Activated naive CD4-positive, alpha-beta T cell treated with anti-CD3 and anti-CD28 coated beads, Interleukin-2, amount 50 U/mL, for 72 hours (primary cell): ENCODE measurements at places on chromosomes 11 and 22.

DNA sequence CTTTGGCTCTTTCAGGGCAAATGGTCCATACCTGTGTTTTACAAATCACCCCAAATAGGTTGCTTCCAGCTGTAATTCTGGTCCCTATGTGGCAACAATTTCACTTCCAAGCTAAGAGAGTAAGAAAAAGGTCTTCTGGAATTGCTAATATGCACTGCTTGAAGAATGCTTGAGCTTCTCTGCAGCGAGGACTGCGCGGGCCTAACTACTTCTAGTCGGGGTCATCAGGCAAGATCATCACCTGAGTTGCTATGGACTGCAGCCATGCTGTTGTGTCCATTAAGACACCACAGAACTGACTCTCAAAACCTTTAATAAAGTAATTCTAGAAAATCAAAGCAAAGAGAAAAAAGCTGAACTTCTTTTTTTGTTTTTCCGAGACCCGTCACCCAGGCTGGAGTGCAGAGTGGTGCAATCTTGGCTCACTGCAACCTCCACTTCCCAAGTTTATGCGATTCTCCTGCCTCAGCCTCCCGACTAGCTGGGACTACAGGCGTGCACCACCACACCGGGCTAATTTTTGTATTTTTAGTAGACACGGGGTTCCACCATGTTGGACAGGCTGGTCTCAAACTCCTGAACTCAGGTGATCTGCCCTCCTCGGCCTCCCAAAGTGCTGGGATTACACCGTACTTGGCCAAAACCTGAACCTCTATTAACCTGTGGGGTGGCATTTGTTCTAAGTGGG, 2.2 kb downstream of the JOSD1 start:
- DNase-seq, result no peak

- no peak for DNase-seq
These were observed 8.4 kb downstream of the KRTAP5-6 start for GRCh38 chr11:1705126-1706052.

- no peak for DNase-seq
These were observed 501 bp downstream of the CD151 start for GRCh38 chr11:833114-833791.

DNA sequence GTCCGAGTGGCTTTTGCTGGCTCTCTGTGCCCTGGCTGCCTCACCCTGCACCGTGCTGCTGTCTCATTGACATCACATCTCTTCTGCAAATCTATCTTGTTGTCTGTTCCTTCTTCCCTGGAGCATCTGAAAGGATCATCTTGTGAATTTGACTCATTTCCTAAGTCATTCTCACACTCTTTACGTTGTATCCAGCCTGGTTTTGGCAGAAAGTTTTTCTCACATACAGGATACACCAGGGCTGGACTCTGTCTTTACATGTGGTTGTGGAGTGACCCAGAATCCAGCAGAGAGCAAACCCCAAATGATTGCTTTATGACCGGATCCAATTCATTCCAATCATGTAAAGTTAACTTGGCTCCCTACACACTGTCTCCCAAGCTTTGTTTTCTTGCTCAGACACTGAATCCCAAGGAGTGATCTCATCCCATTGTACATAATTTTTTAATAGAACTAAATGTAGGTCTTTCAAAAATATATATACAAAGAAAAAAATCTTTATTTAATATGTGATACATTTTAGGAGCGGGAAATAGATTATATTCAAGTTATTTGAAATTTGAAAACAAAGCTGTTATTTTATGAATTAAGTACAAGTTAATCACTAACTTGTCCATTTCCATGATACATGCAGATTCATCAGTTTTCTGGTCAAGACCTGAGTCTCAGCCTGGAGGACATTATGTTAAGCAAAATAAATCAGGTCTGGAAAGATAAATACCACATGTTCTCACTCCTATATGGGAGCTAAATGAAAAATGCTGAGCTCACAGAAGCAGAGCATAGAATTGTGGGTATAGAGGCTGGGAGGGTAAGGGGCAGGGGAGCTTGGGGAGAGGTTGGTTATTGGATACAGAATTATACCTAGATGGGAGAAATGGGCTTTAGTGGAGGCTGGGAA, 2.9 kb upstream of the RFPL1 start:
- no peak for DNase-seq

DNA sequence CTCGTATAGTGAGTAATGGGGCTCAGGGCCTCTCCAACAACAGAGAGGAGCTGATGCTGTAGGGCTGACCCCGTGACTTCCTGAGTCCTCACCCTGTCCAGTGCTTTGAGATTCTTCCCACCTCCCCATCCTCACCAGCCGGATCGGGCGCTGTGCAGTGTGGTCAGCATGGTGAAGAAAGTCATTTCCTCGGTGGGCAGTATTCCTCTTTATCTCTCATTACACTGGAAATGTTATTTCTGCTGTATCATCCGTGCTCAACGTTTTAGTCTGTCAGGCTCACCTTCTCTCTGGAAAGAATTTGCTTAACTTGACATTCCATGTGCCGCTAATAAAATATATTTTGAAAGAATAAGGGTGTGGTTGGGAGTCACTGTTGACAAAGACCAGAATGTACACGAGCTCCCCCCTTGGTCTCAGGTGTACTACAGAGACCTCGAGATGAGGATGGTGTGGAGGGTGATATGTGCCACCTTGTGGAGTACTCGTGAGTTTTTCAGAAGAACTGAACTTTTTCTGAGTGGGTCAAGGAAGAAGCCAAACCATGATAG, 25.7 kb upstream of the SCGB1A1 start:
- no peak for DNase-seq

- DNase-seq, result no peak
These were observed 3.0 kb upstream of the DCHS1 start for GRCh38 chr11:6658647-6659046.

- no peak for DNase-seq
These were observed 124.7 kb upstream of the CCDC90B start for GRCh38 chr11:83410605-83411565.

GRCh38 chr11:76605338-76606074, 65.0 kb downstream of the LRRC32 start:
- DNase-seq, result no peak

DNA sequence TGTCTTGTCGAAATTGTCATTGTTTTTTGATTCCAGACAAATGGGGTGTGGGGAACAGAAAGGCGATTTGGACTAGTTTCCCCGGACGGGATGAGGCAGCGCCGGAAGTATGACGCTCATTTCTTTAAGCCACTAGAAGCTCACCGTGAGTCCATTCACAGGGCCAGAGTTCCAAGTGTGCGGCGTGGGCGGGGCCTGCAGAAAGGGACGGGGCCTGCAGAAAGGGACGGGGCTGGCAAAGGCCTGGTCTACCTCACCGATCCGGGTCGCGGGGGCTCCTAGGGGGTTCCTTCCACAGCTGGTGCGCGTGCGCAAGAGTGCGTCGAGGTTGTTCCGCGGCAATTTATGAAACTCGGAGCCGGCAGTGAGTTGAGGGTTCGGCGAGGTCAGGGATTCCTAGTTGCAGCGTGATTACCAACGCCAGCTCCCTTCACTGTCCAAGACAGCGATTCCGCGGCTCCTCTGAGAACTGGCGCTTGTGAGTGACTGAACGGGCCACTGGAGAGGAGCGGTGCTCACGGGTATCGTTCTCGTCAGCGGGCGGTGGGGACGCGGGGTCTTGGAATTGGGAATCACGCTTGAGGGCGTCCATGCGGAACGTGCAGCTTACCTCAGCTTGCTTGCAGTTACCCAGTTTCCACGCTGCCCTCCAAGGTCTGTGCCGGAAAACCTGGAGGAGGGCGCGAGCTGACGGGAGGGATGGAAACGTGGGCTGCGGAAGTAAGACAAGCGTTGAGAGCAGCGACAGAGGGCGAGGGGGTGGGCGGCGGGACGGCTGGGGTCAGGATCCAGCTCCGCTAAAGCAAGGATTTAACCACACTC, at the start of gene ZNF215:
TSS of gene ZNF215 (plus strand) at position 219 of the 822 bp plus-strand sequence. CDS start 5,847 bp downstream, outside the sequence.
- peak; percentile 60 for DNase-seq

- peak; percentile 54 for DNase-seq
These were observed 4.7 kb upstream of the FAM111B start for GRCh38 chr11:59102259-59102765.

- DNase-seq, result no peak
These were observed 17.7 kb downstream of the PHLDB1 start for GRCh38 chr11:118625036-118625690.

GRCh38 chr11:111945198-111945597, 8.1 kb downstream of the DIXDC1 start:
- no peak for DNase-seq

GRCh38 chr11:70040452-70040851, 37.7 kb upstream of the ANO1 start:
- no peak for DNase-seq

GRCh38 chr11:26909991-26910591, 83.8 kb upstream of the FIBIN start:
- DNase-seq, result no peak

DNA sequence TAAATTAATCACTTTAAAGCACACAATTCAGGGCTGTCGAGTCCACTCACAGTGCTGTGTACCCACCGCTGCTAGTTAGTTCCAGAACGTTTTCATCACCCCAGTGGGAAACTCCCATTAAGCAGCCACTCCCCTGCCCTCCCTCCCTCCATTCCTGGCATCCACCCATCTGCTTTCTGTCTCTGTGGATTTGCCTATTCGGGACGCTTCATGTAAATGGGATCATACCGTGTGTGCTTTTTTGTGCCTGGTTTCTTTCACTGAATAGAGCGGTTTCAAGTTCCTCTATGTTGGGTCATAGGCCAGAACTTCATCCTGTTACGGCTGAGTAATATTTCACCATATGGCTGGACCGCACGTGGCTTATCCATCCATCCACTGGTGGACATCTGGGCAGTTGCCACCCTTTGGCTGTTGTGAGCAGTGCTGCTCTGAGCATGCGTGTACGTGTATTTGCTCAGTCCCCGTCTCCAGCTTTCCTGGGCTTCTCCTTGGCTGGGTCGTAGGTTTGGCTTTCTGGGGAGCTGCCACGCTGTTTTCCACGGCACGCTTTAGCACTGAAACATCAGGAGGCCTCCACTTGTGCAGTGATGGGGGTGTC, 30.1 kb downstream of the ARHGAP8 start:
- DNase-seq, result no peak

DNA sequence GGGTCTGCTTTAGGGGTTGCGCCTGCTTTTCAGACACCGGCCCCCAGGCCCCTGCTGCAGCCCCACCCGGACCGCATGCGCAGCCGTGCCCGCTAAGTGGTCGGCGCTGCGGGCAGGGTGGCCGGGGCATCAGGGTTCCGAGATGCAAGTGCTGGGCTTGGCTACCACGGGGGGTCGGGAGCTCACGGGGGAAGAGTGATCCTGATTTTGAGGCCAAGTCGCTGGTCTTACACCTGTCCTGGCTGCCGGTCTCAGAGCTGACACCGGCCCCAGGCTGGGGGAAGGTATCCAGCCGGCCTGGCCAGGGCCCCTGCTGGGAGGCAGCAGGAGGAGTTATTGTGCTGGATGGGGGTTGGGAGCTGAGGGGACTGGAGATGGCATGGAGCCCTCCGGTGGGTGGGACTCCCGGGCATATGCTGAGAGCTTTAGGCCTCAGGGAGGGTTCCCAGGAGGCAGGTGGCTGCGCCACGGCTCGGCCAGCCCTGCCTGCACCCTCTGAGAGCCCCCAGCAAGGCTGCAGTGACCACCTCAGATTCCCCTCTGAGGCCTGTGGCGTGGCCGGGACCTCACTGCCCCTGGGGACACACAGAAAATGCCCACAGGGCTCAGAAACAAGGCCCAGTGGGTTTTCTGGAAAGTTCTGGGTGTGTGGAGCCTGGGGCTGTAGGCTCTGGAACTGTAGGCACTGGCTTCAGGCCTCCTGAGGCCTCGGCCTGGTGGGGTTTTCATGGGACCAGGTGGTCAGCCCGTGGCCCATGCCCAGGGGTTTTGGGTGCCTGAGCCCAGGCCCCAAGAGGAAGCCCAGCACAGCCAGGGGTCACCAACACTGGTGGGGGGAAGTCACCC, 4.4 kb upstream of the MUC5AC start:
- peak; percentile 56 for DNase-seq

DNA sequence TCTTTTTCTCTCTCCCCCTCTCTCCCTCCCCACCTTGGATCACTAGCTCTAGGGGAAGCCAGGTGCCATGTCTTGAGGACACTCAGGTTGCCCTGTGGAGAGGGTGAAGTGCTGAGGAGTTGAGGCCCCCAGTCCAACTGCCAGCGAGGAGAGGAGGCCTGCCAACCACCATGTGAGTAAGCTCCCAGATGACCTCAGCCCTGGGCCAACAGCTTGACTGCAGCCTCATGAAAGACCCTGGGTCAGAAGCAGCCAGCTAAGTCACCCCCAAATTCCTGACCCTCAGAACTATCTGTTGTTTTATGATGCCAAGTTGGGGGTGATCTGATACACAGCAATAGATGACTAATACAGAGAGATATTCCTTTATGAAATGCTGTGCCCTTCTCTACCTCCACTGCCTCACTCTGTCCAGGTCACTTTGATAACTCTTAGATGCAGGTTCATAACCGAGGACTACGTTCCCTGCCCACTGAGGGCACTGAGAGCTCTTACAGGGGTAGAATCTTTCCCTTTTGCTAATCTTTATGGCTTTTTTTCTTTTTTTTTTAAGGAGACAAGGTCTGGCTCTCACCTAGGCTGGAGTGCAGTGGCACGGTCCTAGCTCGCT, 8.0 kb downstream of the ARFGAP3 start:
- no peak for DNase-seq
